Metanephros (tissue), 2 donors: ENCODE measurements at places on chromosomes 3 and 15. TPM values are rescaled to one million over a fixed set of nuclear protein-coding genes. Genes with fewer than 3 reads are reported as not detected.

SMCO1 gene
- 3.5 TPM for total RNA-seq

PYGO1 gene
- total RNA-seq = 13.1 TPM

CACNA2D2 gene
- total RNA-seq = 10.1 TPM

H1-8 gene
- not detected for total RNA-seq

CACNA1D gene
- 47.9 TPM for total RNA-seq

RYR3 gene
- total RNA-seq = 10.8 TPM

GPR62 gene
- total RNA-seq = 0.06 TPM
